ENCODE measurements at places on chromosomes 5 and 9. TPM values are rescaled to one million over a fixed set of nuclear protein-coding genes. Genes with fewer than 3 reads are reported as not detected.

DNA sequence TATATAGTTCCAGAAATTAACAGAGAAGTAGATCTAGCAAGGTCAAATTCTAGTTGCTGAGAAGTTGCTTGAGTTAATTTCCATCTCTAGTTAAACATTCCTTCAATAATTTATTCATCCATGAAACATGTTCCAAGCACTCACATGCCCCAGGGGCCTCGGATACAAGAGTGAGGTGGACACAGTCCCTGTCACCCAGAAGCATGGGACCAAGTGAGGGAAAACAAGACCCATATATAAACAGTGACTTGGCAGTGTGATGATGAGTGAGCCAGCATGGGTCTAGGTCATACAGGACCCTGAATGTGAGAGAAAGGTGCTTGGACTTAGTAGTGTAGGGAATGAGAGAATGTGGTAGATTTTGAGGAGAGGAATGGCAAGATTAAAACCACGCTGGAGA is 216.9 kb downstream of the TTLL11 start:
- no peaks in the 10 kb centered on the region for H3K4me1 ChIP-seq
- H3K27me3 ChIP-seq, result no peaks in the 10 kb centered on the region
- DNase-seq, result no peak
- H3K4me3 ChIP-seq, result no peak overlapping the region
- H3K27ac ChIP-seq, result no peak overlapping the region
- no peaks in the 10 kb centered on the region for H3K36me3 ChIP-seq

- H3K27ac ChIP-seq, result no peak overlapping the region
- no peaks in the 10 kb centered on the region for H3K27me3 ChIP-seq
- no peaks in the 10 kb centered on the region for H3K36me3 ChIP-seq
- no peaks in the 10 kb centered on the region for H3K4me1 ChIP-seq
- H3K4me3 ChIP-seq, result no peak overlapping the region
These were observed 389.4 kb downstream of the RAB3C start for GRCh38 chr5:58972301-58972700.

DNA sequence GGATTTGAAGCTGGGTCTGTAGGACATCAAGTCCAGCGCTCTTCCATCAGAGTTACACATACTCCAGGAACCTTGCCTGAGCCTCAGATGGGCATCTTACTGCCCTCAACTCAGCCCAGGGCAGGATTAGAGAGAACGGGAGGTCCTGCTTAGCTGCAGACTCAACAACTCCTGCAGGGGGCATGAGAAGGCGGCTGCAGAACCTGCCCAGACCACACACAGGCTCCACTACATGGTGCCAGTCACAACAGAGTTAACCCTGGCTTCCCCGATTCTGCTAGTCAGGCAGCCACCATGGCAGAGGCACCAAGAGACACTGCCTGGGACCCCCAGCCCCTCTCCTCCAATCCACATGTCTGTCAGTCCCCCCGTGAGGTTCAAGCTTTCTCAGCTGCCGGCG is 23.9 kb upstream of the CPLX2 start:
- H3K4me1 ChIP-seq, result no peaks in the 10 kb centered on the region
- no peaks in the 10 kb centered on the region for H3K36me3 ChIP-seq
- no peak overlapping the region for H3K27ac ChIP-seq
- H3K4me3 ChIP-seq, result no peak overlapping the region
- no peaks in the 10 kb centered on the region for H3K27me3 ChIP-seq
- no peak for DNase-seq

DNA sequence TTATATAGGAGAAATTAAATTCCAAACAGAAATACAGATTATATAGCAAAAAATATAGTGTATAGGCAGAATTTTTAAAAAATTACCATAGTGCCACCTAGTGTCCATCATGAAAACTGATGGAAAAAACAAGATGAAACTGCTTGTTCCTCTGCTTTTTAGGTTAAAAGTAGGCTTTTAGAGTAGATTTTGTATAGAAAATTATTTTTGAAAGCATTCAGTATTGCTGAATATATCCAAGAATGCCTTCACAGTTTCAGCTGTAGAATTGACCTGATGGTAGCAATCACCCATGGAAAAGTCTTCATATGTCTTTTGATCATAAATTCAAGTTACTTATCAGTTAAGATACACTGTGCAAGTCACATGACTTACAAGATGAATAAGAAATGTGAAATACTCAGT is 19.7 kb downstream of the RIOK2 start:
- H3K36me3 ChIP-seq, result peaks cover 7% of the 10 kb centered on the region
- H3K27ac ChIP-seq, result no peak overlapping the region
- no peaks in the 10 kb centered on the region for H3K4me1 ChIP-seq
- H3K4me3 ChIP-seq, result no peak overlapping the region
- H3K27me3 ChIP-seq, result no peaks in the 10 kb centered on the region
- DNase-seq, result no peak

CTXN3 gene
- not detected for total RNA-seq

DNA sequence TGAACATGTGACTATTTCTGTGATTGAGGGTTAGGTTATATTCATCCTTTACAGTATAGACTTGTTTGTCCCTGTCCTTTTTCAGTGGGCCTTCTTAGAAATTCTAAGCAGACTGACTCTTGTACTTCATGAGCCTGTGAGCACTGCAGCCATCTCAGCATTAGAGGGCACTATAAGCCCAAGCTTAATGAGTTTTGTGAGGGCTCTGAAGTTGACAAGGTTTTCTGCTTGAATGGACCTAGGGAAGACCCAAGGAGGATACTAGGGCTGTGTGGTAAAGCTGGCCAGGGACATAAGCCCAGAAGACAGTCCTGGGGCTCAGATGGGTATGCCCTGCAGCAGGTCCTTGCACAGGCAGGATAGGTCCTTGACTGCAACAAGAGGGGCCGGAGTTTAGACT is 126.5 kb downstream of the MRPS30 start:
- no peaks in the 10 kb centered on the region for H3K36me3 ChIP-seq
- no peaks in the 10 kb centered on the region for H3K27me3 ChIP-seq
- no peaks in the 10 kb centered on the region for H3K4me1 ChIP-seq
- H3K27ac ChIP-seq, result no peak overlapping the region
- no peak overlapping the region for H3K4me3 ChIP-seq
- no peak for DNase-seq

- H3K4me3 ChIP-seq, result no peak overlapping the region
- no peaks in the 10 kb centered on the region for H3K36me3 ChIP-seq
- DNase-seq, result no peak
- H3K4me1 ChIP-seq, result no peaks in the 10 kb centered on the region
- H3K27ac ChIP-seq, result no peak overlapping the region
These were observed 1204.5 kb upstream of the SEMA6A start for GRCh38 chr5:117779171-117779570.

DNA sequence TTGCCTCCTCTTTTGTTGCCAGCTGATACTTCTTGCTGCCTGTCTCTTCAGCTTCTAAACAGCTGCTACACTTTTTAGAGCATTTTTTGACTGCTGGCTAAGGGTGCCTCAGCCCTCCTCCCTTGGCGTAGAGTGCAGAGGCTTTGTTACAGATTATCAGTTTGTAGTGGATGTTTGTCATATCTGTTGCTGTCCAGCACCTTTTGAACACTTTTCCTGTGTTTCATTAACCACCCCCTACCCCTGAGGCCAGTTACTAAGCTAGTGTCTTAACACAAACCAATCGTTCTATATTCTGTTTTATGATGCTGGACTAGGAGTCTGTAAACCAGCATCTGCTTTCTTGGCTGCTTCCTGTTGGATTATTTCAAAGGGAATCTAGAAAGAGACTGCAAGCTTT is 441.5 kb downstream of the DNAH5 start:
- H3K4me3 ChIP-seq, result no peak overlapping the region
- DNase-seq, result no peak

- no peaks in the 10 kb centered on the region for H3K27me3 ChIP-seq
- DNase-seq, result no peak
- H3K36me3 ChIP-seq, result no peaks in the 10 kb centered on the region
- H3K4me1 ChIP-seq, result no peaks in the 10 kb centered on the region
- H3K4me3 ChIP-seq, result no peak overlapping the region
These were observed 50.6 kb downstream of the LRSAM1 start for GRCh38 chr9:127501821-127502343.

GRCh38 chr5:127650022-127650421 is 1.1 kb downstream of the CTXN3 start:
- no peaks in the 10 kb centered on the region for H3K36me3 ChIP-seq
- DNase-seq, result no peak
- H3K4me1 ChIP-seq, result no peaks in the 10 kb centered on the region
- peak overlapping the region; percentile 23 for H3K27ac ChIP-seq
- H3K27me3 ChIP-seq, result no peaks in the 10 kb centered on the region

SMARCA2 gene
- total RNA-seq, result 191 TPM

GRCh38 chr9:114141553-114142402 is 13.6 kb upstream of the COL27A1 start:
- DNase-seq, result no peak
- H3K4me3 ChIP-seq, result no peak overlapping the region
- no peaks in the 10 kb centered on the region for H3K27me3 ChIP-seq
- H3K4me1 ChIP-seq, result no peaks in the 10 kb centered on the region
- no peak overlapping the region for H3K27ac ChIP-seq
- H3K36me3 ChIP-seq, result no peaks in the 10 kb centered on the region

DIPK1B gene
- total RNA-seq, result 5.6 TPM

TICAM2 gene
- 0.98 TPM for total RNA-seq

DNA sequence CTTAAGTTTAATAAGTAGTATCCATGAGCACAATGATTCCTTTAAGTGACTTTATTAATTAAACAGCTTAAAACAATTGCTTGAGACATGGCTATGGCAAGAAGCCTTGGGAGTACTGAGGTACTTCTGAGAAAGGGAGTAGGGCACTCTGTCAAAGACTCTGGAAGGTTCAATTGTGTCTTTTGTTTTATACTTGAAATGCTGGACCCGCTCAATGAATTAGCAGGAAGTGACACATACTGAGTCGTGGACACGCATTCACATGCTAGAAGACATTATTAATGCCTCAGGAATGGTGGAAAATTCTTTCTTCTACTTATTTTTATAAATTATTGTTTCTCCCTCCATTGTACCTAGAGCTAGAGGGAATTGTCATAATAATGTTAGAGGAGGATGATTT is 347.3 kb upstream of the ZNF608 start:
- no peaks in the 10 kb centered on the region for H3K27me3 ChIP-seq
- H3K27ac ChIP-seq, result peak overlapping the region; percentile 66

DNA sequence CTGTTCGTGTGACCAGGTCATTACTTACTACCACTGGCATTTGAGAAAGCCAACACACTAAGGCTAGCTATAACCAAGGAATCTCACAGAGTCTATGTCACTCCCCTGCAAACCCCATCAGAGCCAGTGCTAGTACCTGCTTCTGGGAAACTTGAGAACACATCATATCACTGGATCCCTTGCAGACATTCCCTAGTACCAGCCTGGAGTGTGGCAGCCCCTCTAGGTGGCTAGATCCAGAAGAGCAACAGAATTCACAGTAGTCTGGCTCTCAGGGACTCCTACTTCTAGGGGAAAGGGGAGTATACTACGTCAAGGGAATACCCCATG is 73.8 kb upstream of the RUSC2 start:
- H3K27ac ChIP-seq, result no peak overlapping the region
- no peaks in the 10 kb centered on the region for H3K36me3 ChIP-seq
- H3K4me3 ChIP-seq, result no peak overlapping the region
- no peaks in the 10 kb centered on the region for H3K4me1 ChIP-seq
- H3K27me3 ChIP-seq, result no peaks in the 10 kb centered on the region

S1PR3 gene
- total RNA-seq, result 27.7 TPM

PCDHA1 gene
- not detected for total RNA-seq

MAPK9 gene
- total RNA-seq, result 34.7 TPM

CENPK gene
- total RNA-seq, result 2.5 TPM
